ENCODE measurements at places on chromosomes 6 and 20.
A peak's percentile ranks its signal among the peaks of the same experiment; 100 is the strongest.

DNA sequence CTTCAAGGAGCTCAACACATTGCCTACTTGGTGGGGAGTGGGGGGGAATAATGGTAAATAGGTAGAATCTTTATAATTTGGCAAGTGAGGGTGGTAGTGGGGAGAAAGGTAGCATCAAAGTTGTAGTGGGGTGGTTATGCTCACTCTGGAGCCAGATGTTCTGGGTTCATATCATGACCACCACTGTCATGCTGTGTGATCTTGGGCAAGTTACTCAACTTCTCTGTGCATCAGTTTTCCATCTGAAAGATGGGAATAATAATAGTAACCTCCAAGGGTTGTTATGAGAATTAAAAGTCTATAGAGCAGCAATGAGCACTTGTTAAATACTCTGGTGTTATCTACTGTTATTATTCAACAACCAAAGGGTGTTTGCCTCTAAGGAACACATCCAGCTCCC is 22.0 kb upstream of the PREX1 start:
- DNase-seq, result no peak

DNA sequence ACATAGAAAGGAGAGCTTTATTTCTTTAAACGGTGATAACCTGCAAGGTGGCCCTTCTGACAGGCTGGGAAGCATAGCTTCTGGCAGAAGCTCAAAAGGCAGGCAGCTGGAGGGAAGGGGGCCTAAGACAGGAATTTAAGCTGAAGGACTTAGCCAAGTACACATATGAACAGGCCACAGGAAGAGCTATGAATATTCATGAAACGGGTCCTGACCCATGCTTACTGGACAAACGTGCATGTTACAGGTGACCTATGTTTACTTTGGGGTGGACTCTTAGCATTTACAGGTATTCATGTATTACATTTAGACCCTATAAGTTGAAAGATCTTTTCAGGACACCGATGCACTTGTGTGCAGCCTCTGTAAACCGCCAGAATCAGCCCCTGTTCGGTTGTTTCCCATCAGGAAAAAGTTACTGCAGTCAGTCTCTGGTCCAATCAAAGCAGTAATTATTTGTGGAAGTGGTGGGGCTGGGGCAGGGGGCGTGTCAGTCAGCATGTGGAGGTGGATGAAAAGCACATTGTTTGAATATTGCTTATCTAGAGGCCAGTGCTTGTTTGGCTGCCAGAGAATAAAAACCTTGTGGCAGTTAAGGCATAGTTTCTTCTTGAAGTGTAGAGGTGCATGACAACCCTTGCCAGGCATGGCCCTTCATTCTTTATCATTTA is 2.9 kb upstream of the GZF1 start:
- no peak for DNase-seq

DNA sequence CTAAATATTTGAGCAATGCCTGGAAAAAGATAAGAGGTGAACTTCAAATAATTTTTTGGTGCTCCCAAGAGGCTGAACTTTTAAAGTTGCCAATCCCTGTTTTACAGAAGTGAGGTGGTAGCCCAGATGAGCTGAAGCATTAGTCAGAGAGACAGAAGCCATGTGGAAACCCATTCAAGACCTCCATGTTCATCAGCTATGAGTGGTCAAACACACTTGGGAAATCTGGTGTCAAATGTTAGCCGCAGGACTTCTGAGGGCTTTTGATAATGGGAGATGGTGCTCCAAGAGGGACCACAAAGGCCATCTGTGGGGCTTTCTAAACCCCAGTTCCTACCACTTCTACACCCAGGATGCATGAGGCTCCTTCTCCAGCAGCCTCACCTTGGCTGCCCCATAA is 77.5 kb upstream of the MRPS10 start:
- DNase-seq, result no peak

- no peak for DNase-seq
These were observed 53.6 kb upstream of the BHLHE23 start for GRCh38 chr20:63060057-63060991.

GRCh38 chr6:167113047-167113754 is 9.7 kb upstream of the CCR6 start:
- DNase-seq, result no peak

GRCh38 chr6:15393605-15394004 is 147.7 kb downstream of the JARID2 start:
- DNase-seq, result no peak

- DNase-seq, result peak; percentile 66
These were observed 8.1 kb upstream of the ATXN1 start for GRCh38 chr6:16769131-16769985.

- DNase-seq, result no peak
These were observed 254.7 kb downstream of the SMOC2 start for GRCh38 chr6:168695701-168696100.

GRCh38 chr6:26194816-26195375 is 107.7 kb downstream of the HFE start:
- no peak for DNase-seq

DNA sequence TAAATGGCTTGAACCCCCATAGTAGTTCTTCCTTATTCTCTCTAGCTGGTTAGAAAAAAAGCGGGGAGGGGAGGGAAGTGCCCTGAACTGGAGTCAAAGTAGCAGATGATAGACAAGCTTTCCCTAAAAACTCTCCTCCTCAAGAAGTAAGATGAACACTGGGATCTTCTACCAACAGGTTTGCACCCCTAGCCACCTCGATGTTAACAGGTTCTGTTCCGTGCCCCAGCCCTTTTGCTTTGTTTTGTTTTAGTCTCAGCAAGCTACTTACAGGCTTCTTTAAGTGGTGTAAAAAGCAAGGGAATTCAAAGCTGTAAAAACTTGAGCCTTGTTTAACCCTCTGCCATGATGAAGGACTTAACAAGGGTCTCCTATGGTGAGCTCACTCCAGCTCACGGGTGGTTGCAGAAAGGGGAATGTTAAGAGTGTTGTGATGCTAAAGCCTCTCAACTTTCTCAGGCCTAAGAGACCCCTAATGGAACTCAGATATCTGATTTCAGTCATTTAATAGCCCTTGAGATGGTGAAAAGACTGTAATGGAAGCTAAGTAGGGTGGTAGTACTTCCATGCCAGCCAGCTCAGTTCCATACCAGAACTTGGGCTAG is 106.0 kb downstream of the FOXO3 start:
- no peak for DNase-seq

GRCh38 chr6:162343936-162344645 is 383.5 kb downstream of the PRKN start:
- no peak for DNase-seq

DNA sequence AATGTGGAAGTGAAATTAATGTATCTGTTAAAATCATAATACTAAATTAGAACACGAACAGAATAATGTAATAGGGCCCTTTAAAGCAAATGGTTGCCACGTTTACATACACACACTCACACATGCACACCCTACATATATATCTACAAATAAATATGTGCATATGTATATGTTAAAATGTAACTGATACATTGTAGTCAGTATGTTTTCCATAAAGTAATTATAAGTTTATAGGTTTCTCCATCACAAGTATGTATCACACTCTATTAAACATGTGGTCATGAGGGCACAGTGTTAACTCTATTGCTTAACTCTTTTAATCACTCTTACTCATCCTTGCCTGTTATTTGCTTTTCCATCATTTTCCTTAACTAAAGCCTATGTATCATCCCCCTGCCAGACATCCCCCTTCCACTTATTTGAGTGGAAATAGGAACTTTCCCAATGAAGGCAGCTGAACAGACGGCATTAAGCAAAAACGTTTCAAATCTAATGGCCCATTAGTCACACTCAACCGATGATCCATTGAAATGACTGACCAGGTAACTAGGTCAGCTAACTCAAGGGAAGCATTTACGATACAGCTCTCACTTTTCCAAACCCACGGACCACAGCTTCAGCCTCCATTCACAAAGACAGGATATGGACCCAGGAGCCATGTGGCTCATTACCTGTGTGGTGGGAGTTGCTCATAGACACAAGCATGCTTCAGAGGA is 89.3 kb downstream of the HAO1 start:
- DNase-seq, result no peak

GRCh38 chr6:154390034-154390433 is 33.4 kb upstream of the IPCEF1 start:
- DNase-seq, result no peak

DNA sequence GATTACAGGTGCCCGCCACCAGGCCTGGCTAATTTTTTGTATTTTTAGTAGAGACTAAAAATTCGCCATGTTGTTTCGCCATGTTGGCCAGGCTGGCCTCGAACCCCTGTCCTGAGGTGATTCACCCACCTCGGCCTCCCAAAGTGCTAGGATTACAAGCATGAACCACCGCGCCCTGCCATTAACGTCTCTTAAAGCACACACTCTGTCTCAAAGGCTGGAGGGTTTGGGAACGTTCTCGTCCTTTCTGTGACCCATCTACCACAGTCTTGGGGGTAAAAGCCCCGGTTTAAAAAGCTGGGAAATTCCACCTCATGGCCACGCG is 57.8 kb upstream of the ARID1B start:
- no peak for DNase-seq

GRCh38 chr6:7628909-7629308 is 38.9 kb downstream of the SNRNP48 start:
- no peak for DNase-seq

DNA sequence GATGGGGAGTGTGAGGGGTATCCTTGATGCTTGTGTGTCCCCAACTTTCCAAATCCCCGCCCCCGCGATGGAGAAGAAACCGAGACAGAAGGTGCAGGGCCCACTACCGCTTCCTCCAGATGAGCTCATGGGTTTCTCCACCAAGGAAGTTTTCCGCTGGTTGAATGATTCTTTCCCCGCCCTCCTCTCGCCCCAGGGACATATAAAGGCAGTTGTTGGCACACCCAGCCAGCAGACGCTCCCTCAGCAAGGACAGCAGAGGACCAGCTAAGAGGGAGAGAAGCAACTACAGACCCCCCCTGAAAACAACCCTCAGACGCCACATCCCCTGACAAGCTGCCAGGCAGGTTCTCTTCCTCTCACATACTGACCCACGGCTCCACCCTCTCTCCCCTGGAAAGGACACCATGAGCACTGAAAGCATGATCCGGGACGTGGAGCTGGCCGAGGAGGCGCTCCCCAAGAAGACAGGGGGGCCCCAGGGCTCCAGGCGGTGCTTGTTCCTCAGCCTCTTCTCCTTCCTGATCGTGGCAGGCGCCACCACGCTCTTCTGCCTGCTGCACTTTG is at the start of gene TNF:
TNF (plus strand) TSS at position 231 of the 567 bp plus-strand sequence; CDS start at position 408, 177 bp downstream.
- peak; percentile 85 for DNase-seq
